ENCODE measurements at places on chromosomes 13 and 19.

GRCh38 chr19:14762111-14762510 lies 16.2 kb downstream of the ADGRE2 start:
- DNase-seq, result no peak

- DNase-seq, result peak; percentile 58
Measured at GRCh38 chr19:46840498-46840942, 10.1 kb downstream of the AP2S1 start.

GRCh38 chr13:63942372-63942771 lies 2526.7 kb upstream of the PCDH20 start:
- no peak for DNase-seq

GRCh38 chr13:53281677-53282076 lies 253.1 kb downstream of the OLFM4 start:
- DNase-seq, result no peak

- no peak for DNase-seq
Measured at GRCh38 chr13:94390881-94391280, 88.6 kb downstream of the DCT start.

DNA sequence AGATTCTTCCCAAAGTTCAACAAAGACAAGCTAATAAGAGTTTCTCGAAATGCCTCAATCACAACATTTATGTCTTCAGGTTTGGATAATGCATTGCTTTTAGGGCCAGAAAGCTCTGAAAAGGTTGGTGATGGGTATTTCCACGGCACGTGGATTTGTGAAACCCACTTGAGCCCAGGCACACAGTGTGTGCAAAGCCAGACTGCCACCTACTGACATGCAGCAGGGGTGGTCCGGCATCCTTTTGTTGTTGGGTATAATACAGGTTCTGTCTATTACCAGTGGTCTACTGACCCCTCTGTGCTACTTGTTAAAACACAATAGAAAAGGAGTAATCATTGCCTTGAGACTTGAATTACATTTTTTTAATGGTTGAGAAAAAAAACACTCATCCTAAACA lies 225.6 kb downstream of the RAP2A start:
- no peak for DNase-seq

DNA sequence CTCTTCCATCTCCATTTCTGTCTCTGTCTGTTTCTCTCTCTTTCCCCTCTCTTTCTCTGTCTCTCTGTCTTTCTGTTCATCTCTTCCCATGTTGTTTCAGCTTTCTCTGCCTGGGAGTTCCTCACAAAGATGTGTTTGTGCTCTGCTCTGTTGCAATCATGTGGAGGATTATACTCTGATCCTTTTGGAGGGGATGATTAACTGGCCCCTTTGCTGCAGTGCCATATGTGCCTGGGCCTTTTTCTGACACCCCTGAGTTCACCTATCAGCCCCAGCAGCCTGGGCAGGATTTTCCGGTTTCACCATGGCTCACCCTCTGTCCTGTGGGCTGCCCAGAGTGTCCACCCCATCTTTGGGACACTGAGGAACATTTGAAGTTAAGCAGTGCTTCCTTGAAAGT lies 9.0 kb upstream of the TEX26 start:
- DNase-seq, result no peak

GRCh38 chr13:43044720-43045301 lies 21.4 kb downstream of the DNAJC15 start:
- no peak for DNase-seq

GRCh38 chr19:42363614-42364346 lies 26.3 kb downstream of the CNFN start:
- no peak for DNase-seq

DNA sequence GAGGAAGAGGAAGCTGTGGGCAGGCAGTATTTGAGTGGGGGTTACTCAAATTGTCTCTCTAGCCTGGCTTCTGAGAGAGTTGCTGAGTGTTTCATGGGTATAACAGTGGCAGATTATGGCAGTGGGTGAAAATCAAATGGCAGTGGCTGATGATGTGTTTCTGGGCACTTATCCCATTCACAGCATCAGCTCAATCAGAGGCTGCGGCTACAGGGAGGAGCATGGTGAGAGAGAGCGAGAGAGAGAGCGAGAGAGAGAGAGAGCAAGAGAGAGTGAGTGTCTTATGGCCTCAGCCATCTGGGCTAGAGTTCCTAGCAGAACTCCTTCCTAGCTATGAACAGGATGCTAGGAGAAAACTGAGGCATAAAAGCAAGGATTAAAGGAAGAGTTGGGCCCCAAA lies 178.9 kb downstream of the OLFM4 start:
- DNase-seq, result no peak

DNA sequence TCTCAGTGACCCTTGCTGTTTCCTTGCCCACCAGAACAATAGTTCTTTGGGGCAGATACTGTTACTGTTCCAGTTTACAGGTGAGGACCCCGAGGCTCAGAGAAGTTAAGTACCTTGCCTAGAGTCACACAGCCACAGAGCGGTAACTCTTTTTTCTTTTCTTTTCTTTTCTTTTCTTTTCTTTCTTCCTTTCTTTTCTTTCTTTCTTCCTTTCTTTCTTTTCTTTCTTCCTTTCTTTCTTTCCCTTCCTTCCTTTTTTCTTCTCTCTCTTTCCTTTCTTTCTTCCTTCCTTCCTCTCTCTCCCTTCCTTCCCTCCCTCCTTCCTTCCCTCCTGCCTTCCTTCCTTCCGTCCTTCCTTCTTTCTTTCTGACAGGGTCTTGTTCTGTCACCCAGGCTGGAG lies 4.9 kb upstream of the PRX start:
- no peak for DNase-seq

DNA sequence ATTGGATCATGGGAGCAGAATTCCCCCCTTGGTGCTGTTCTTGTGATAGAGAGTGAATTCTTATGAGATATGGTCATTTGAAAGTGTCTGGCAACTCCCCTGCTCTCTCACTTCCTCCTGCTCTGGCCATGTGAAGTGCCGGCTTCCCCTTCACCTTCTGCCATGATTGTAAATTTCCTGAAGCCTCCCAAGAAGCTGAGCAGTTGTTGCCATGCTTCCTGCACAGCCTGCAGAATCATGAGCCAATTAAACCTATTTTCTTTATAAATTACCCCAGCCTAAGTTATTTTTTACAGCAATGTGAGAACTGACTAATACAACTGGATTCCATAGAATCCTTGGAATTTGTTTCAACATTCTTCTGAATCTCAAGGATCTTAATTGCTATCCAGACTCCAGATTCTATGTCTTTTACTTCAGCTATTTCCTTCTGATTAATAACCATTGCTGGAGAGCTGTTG lies 328.1 kb downstream of the SLITRK5 start:
- no peak for DNase-seq

DNA sequence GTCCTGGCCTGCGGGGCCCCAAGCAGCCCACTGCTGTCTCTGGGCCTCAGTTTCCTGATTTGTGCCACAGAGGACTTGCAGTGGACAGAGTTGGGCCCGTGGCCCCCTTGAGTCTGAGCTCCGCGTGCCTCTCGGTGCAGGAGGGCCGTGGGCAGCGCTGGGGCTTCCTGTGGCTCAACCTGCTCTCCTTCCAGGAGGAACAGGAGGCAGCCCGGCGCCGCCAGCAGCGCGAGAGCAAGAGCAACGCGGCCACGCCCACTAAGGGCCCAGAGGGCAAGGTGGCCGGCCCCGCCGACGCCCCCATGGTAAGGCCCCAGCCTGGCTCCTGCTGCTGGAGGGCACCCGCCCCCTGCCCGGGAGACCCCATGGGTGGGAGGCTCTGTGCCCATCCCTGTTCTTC lies 25.9 kb downstream of the PLEKHJ1 start:
- DNase-seq, result no peak

- DNase-seq, result peak; percentile 26
Measured at GRCh38 chr19:18789883-18790565, 1.1 kb downstream of the COMP start.

GRCh38 chr13:79775830-79776229 lies 294.9 kb downstream of the NDFIP2 start:
- DNase-seq, result peak; percentile 7

GRCh38 chr13:49938314-49938713 lies 2.2 kb upstream of the SPRYD7 start:
- DNase-seq, result no peak

DNA sequence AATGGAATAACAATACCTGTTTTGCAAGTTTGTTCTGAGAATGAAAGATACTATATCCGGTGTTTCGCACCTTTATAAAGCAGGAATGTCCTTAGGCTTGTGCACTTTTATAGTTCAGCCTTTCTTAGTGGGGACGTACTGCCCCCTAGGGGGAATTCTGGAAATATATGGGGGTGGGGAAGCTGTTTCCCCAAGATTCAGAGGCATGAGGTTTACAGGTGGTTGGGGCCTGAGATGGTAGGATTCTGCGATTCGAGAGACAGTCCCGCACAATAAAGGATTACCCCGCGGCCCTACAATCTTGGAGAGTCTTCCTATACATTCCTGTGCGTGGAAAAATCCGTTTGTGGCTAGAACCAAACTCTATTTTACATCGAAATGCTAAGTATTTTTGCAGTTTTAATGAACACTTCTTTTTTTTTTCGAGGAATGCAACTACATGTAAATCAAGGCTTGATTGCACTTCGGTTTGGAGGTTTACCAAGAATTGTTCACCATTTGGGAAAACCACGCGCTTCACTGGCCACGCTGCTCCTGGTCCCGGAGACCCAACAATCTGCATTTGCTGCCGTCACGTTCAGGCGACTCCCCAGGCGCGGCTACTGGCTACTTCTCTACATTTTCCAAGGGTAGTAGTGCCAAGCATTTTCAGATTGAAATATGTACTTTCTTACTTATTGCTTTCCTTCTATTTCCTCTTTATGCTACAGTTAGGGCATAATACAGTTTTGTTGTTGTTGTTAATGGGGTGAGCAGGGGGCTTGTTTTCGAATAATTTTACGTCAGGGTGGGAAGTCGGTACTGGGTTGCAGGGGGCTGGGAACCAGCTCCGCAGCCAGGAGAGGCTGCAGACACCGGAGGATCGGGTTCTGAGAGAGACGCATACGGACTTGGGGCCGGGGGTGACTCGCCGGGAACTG lies 830 bp downstream of the NEK5 start:
- peak; percentile 75 for DNase-seq

- DNase-seq, result no peak
Measured at GRCh38 chr13:25247360-25247759, 39.9 kb downstream of the MTMR6 start.

- DNase-seq, result no peak
Measured at GRCh38 chr19:53878776-53879139, 3.2 kb upstream of the PRKCG start.

GRCh38 chr13:43360892-43361610 lies 337.7 kb downstream of the DNAJC15 start:
- no peak for DNase-seq

Data from activated CD4-positive, alpha-beta T cell treated with anti-CD3 and anti-CD28 coated beads, Interleukin-2, Interleukin-6, amounts not matched to agents 100 ng/mL and 50 ng/mL, durations not matched to agents 16 hours and 8 hours (primary cell).